ENCODE measurements at places on chromosomes 11 and 22. TPM values are rescaled to one million over a fixed set of nuclear protein-coding genes. Genes with fewer than 3 reads are reported as not detected.

The PHF21B gene
- 0.36 TPM for total RNA-seq

The DDTL gene
- total RNA-seq: 1.0 TPM

The MOV10L1 gene
- 0.34 TPM for total RNA-seq

The SLC22A6 gene
- total RNA-seq: not detected

The SLC25A18 gene
- 2.2 TPM for total RNA-seq

The OR51B5 gene
- not detected for total RNA-seq

The CTSW gene
- not detected for total RNA-seq

The PRG3 gene
- not detected for total RNA-seq

Measured in melanocyte of skin (primary cell).